ENCODE measurements at places on chromosomes 3 and 15.

GRCh38 chr3:153158961-153159735 lies 2.9 kb upstream of the RAP2B start:
- DNase-seq, result no peak

- DNase-seq, result no peak
Observed at GRCh38 chr3:52712291-52713212, 6.6 kb downstream of the SPCS1 start.

DNA sequence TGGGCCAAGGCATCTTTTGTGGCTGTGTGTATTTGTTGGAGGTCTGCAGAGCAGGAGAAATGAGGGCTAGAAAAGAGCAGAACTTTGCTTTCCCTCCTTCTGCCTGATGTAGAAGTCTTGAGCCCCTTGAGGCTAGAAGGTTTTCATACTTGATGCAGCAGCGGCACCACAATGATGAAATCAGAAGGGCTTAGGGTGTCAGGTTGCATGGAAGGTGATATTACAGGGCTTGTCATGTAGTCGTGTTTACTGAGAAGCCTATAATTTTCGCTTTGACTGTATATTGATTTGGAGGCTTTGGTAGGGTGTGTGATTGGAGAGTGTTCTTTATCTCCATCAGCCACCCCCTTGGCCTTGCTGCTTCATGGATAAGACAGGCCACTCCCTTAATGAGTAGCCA lies 339.8 kb downstream of the THSD4 start:
- DNase-seq, result no peak

DNA sequence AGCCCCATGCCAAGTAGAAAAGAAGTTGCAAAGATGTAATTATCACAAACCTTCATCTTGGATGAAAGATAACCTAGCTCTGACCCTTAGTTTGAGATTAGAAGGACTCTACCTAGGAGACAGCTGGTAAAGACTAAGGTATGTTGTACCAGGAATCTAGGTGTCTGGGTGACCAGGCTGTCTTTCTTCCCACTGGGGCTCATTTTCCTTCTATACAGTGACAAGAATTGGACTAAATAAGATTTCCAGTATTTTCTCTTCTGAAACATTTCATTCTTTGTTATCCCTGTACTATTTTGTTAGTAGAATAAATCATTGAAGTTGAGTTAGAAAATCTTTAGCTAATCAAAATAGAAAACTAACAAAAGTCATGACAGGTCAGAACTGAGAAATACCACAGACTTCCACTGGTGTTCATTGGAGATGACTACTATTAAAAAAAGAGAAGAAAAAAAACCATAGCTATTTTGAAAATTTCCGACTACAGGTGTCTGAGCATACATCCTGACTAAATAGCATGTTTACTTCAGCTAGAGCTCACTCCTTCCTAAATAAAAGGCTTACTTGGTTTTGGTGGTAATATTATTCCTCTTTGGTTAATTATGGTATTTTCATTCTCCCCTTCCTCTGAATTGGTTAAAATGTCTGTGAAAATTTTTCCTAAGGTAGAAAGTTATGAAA lies 10.1 kb downstream of the TGFBR2 start:
- DNase-seq, result no peak

GRCh38 chr3:71026634-71027578 lies 556.6 kb downstream of the FOXP1 start:
- DNase-seq, result no peak

- no peak for DNase-seq
Observed at GRCh38 chr15:91316126-91316525, 216.1 kb downstream of the SV2B start.
